ENCODE measurements at places on chromosomes 3 and 15.

- DNase-seq = peak; percentile 93
Observed at GRCh38 chr3:49805367-49805782, 2.3 kb downstream of the INKA1 start.

GRCh38 chr15:76236350-76236749 is 74.9 kb downstream of the ETFA start:
- DNase-seq = no peak

- DNase-seq = no peak
Observed at GRCh38 chr3:183317271-183317670, 64.2 kb downstream of the B3GNT5 start.

DNA sequence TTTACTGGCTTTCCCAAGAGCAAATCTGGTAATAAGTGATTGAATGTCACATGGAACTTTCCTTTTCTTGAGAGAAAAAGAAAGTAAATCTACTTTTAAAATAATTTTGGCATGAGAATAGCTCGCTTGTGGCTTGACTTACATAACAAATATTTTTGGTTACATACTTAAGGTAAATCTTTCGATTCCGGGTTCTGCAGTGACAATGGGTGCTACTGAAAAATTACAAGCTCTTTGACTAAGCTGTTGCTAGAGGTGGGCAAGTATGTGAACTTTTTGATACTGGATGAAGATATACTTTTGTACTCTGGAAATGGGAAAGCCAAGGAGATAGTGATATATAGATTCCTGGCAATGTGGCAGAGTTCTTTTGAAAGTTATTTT is 51.9 kb upstream of the OTOL1 start:
- no peak for DNase-seq

GRCh38 chr15:50107591-50108408 is 11.2 kb downstream of the ATP8B4 start:
- no peak for DNase-seq

- no peak for DNase-seq
Observed at GRCh38 chr3:136954980-136955780, 2.6 kb upstream of the IL20RB start.
